ENCODE measurements at places on chromosomes 7 and 10.
A peak's percentile ranks its signal among the peaks of the same experiment; 100 is the strongest.

DNA sequence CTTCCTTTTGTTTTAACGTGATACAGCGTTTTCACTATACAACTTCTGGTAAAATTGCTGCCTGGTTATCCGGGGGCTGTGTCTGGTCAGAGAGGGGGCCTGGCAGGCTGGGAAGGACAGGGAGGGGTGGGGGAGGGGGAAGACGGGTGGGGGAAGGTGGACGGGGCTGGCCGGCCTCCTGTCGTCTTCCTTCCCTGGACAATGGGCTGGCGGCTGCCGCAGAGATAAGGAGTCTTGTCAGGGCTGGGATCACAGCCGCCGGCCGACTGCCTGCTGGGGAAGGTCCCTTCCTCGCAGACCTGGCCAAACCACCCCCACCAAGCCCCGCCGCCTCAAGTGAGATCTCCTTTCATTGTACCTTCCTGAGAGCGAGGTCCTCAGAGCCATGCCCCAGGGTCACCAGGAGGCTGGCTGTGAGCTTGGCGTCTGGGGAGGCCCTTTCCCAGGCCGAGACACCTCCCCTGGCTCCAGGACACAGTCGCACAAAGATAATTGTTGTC, 151.2 kb upstream of the TNRC18 start:
- no peaks in the 10 kb centered on the region for H3K27me3 ChIP-seq
- no peaks in the 10 kb centered on the region for H3K36me3 ChIP-seq
- H3K4me3 ChIP-seq, result peak overlapping the region; percentile 29
- H3K4me1 ChIP-seq, result peaks cover 22% of the 10 kb centered on the region
- peak overlapping the region; percentile 76 for H3K27ac ChIP-seq
- no peak for DNase-seq

DNA sequence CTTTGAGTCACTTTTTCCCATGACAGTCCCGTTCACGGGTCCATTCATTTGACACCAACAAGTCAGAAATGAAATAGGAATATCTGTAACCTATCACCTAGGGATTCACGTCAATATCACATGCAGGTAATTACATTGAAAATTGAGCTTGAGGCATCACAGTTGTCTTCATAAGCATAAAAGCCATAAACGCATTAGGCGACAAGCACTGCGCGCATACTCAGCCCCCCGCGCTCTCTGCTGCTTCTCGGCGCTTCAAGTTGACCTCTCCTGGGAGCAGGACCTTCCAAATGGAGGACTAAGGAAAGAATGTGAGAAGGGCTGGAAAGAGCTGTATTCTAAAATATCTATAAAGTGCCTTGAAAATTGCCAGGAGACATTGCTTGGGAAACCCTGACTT, 130.5 kb upstream of the TNS3 start:
- no peaks in the 10 kb centered on the region for H3K36me3 ChIP-seq
- no peaks in the 10 kb centered on the region for H3K27me3 ChIP-seq
- DNase-seq, result no peak

- H3K27ac ChIP-seq, result no peak overlapping the region
- no peaks in the 10 kb centered on the region for H3K4me1 ChIP-seq
- no peak for DNase-seq
- no peaks in the 10 kb centered on the region for H3K27me3 ChIP-seq
- H3K36me3 ChIP-seq, result no peaks in the 10 kb centered on the region
Measured at GRCh38 chr7:7736671-7737070, 18.3 kb upstream of the RPA3 start.

DNA sequence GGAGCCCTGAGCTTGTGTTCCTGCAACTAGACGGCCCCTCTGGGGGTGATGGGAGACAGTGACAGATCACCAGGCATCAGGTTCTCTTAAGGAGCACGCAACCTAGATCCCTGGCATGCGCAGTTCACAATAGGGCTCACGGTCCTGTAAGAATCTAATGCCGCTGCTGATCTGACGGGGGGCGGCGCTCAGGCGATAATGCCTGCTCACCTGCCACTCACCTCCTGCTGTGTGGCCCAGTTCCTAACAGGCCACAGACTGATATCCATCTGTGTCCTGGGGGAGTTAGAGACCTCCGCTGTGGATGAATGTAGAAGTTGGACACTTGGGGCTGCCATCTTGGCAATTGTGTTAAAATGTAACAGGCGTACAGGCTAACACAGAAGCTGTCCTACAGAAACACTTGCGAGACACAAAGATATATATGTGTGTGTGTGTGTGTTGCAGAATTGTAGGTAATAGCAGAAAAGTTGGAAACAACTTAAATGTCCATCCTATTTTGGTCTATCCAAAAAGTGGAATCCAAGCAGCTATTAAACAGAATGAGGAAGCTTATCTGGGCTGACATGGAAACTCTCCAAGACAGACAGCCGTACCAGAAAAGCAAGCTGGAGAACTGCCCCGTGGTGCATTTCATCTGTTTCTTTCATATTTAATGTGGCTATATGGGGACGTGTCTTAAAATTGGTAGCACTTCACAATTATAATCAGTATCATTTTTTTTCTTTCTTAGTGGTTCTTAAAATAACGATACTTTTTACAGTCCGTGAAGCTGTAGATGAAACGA, 82.8 kb downstream of the MKI67 start:
- H3K4me3 ChIP-seq, result no peak overlapping the region
- peaks cover 26% of the 10 kb centered on the region for H3K4me1 ChIP-seq
- no peaks in the 10 kb centered on the region for H3K36me3 ChIP-seq
- DNase-seq, result no peak

- peaks cover 43% of the 10 kb centered on the region for H3K4me1 ChIP-seq
- peak overlapping the region; percentile 53 for H3K4me3 ChIP-seq
- peaks cover 15% of the 10 kb centered on the region for H3K36me3 ChIP-seq
- H3K27me3 ChIP-seq, result no peaks in the 10 kb centered on the region
- peak overlapping the region; percentile 95 for H3K27ac ChIP-seq
Measured at GRCh38 chr10:62082729-62083411, 181.4 kb downstream of the ARID5B start.

- H3K36me3 ChIP-seq, result no peaks in the 10 kb centered on the region
- peaks cover 3% of the 10 kb centered on the region for H3K27me3 ChIP-seq
- DNase-seq, result no peak
Measured at GRCh38 chr10:69814251-69814650, 12.5 kb downstream of the COL13A1 start.

GRCh38 chr10:76885816-76886215, 751.8 kb downstream of the KCNMA1 start:
- H3K4me3 ChIP-seq, result no peak overlapping the region
- no peaks in the 10 kb centered on the region for H3K27me3 ChIP-seq
- no peaks in the 10 kb centered on the region for H3K36me3 ChIP-seq
- H3K27ac ChIP-seq, result no peak overlapping the region

DNA sequence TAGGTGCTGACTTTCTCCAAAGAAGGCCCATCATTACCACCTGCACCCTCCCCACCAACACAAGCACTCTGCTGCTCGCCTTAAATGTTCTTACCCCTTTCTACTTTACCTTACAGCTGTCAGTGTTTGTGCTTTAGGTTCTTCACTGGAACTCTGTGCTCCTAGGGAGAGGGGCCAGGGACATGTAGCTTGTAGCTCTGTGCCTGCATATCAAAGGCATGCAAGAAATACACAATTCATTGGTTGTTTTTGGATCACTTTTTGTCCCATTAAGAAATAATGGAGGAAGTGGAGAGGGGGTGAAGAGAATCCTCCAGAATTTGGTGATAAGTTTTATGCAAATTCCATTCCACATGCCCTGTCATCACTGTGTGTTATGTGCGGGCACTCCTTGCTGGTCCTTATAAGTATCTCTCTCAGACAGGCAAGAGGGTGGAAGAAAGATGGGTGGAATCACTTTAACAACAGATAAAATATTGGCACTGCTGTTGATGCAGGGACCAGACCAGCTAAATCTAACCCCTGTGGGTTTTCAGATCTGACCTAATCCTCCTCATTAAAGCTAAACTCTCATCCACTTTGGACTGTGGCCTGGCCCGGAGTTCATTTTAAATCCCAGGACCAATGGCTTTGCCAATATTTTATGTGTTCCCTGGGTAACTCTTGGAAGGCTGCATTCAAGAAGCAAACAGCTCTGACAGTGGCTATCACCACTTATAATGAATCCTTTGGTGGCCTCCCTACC, 375.8 kb upstream of the NFE2L3 start:
- H3K27ac ChIP-seq, result no peak overlapping the region
- no peak overlapping the region for H3K4me3 ChIP-seq
- H3K4me1 ChIP-seq, result no peaks in the 10 kb centered on the region
- no peaks in the 10 kb centered on the region for H3K36me3 ChIP-seq

- peaks cover 38% of the 10 kb centered on the region for H3K4me1 ChIP-seq
- H3K27me3 ChIP-seq, result no peaks in the 10 kb centered on the region
- no peak for DNase-seq
- H3K27ac ChIP-seq, result no peak overlapping the region
Measured at GRCh38 chr10:99779335-99779734, 3.1 kb upstream of the ABCC2 start.

DNA sequence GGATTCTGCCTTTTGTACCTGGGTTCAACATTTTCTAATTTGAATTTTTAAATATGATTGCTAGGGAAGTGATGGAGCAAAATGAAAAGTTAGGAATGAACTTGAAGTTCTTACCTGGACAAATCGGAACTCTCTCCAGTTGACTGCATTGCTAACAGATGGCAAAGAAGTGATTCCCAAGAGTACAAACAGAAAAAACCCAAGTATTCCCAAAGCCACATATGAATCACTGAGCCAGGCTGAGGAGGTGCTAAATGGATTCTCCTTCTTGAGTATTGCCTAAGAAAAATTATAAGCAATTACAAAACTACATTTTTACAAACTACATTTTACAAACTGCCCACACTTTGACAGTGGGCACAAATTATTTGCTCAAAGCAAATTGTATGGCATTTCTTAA, 25.9 kb downstream of the STEAP4 start:
- DNase-seq, result no peak
- H3K36me3 ChIP-seq, result no peaks in the 10 kb centered on the region
- H3K4me1 ChIP-seq, result no peaks in the 10 kb centered on the region
- H3K27ac ChIP-seq, result no peak overlapping the region

DNA sequence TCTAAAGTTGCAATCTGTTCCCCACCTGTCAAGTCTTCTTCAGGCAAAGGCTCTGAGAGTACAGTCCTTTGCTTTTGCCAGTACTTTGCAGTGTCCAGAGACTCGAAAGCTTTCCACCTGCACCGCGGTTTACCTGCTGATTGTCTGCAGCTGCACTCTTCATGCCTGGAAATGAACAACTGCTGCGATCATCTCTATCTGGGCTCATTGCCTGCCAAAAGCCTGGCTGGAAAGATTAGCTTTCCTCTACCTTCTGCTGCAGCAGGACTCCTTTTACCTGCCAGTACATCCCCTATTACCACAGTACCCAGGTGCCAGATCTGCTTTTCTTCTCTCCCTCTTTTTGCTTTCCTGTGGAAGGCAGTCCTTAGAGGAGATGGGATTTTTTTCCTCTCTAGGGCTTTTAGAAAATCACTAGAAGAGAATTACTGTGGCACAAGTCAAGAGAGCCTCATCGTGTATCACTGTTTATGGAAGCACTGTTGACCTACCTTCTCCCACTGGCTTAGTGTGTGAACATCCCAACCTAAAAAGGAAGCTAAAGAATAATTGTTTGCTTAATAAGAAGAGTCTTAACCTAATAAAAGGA, 2.2 kb downstream of the STRIP2 start:
- H3K4me1 ChIP-seq, result peaks cover 18% of the 10 kb centered on the region
- no peak overlapping the region for H3K27ac ChIP-seq
- H3K4me3 ChIP-seq, result no peak overlapping the region
- no peak for DNase-seq

- H3K36me3 ChIP-seq, result no peaks in the 10 kb centered on the region
- H3K27ac ChIP-seq, result no peak overlapping the region
- no peak overlapping the region for H3K4me3 ChIP-seq
Measured at GRCh38 chr10:35667270-35667889, 25.3 kb upstream of the FZD8 start.

- H3K4me1 ChIP-seq, result no peaks in the 10 kb centered on the region
- no peak for DNase-seq
- no peak overlapping the region for H3K4me3 ChIP-seq
- H3K27me3 ChIP-seq, result no peaks in the 10 kb centered on the region
- no peak overlapping the region for H3K27ac ChIP-seq
Measured at GRCh38 chr7:36311539-36311938, 78.1 kb upstream of the ANLN start.

GRCh38 chr7:26365077-26365900, 73.6 kb downstream of the SNX10 start:
- no peak overlapping the region for H3K27ac ChIP-seq
- peaks cover 19% of the 10 kb centered on the region for H3K4me1 ChIP-seq
- DNase-seq, result peak; percentile 94
- peaks cover 12% of the 10 kb centered on the region for H3K36me3 ChIP-seq

DNA sequence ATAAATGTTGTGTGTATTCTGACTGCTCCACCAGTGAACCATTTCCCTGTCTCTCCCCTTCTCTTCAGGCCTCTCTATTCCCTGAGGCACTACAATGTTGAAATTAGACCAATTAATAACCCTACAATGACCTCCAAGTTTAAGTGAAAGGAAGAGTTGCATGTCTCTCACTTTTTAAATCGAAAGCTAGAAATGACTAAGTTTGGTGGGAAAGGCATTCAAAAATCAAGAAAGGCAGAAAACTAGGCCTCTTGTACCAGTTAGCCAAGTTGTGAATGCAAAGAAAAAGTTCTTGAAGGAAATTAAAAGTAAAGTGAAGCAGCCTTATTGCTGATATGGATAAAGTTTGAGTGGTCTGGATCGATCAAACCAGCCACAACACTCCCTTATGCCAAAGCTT, 198.3 kb upstream of the YAE1 start:
- DNase-seq, result no peak
- no peaks in the 10 kb centered on the region for H3K4me1 ChIP-seq
- no peaks in the 10 kb centered on the region for H3K36me3 ChIP-seq
- H3K27me3 ChIP-seq, result no peaks in the 10 kb centered on the region
- H3K27ac ChIP-seq, result no peak overlapping the region

- no peaks in the 10 kb centered on the region for H3K36me3 ChIP-seq
- no peak overlapping the region for H3K4me3 ChIP-seq
- H3K27ac ChIP-seq, result no peak overlapping the region
- no peaks in the 10 kb centered on the region for H3K27me3 ChIP-seq
- H3K4me1 ChIP-seq, result no peaks in the 10 kb centered on the region
Measured at GRCh38 chr7:112744818-112745217, 45.4 kb downstream of the TMEM168 start.

DNA sequence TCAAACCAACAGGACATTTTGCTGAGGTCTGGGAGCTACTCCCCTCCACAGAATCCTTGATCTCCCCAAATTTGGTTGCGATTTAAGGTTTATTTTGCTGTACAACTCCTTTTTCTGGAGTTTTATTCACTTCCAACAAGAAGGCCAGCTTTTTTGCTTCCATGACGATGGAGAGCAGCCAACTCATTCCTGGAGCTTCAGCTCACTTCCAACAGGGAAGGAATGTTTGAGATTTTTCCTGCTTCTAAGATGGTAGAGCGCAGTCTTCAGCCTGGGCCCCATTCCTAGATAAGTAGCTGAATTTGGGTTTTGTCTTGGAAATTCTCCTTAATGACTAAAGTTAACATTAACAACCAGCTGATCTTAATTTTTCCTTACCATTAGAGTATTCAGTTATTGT, 30.9 kb upstream of the CREB3L2 start:
- H3K27me3 ChIP-seq, result no peaks in the 10 kb centered on the region
- no peaks in the 10 kb centered on the region for H3K36me3 ChIP-seq
- no peak overlapping the region for H3K27ac ChIP-seq

Measured in common myeloid progenitor, CD34-positive (primary cell).